Central memory CD8-positive, alpha-beta T cell (primary cell): ENCODE measurements at places on chromosomes 3 and 15.

- no peak for DNase-seq
Measured at GRCh38 chr15:39230205-39230907, 350.5 kb upstream of the THBS1 start.

DNA sequence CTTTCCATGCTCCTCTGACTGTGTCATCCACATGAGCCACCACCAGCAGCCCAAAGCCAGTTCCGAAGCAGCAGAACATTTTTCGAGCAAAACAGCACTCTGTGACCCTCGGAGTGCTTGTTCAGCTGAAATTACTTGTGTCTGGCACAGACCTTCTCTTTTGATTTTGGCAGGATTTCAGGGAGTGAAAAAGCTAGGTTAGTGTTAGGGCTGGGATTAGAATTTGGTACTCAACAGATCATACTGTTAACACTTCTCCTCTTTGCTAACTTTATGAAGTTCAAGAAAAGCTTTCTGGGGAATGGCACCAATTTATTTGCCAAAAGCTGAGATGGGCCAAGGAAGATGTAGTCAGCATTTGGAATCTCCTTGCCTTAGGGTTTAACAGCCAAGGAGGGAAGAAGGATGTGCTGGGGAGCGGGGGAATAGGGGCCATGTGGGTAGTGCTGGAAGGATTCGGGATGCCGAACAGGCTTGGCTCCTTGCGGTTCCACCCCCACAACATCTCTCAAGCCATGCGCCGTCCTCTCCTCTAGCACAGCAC is 55.1 kb upstream of the TRA2B start:
- no peak for DNase-seq

- no peak for DNase-seq
Measured at GRCh38 chr3:20558161-20558560, 372.2 kb upstream of the SGO1 start.

DNA sequence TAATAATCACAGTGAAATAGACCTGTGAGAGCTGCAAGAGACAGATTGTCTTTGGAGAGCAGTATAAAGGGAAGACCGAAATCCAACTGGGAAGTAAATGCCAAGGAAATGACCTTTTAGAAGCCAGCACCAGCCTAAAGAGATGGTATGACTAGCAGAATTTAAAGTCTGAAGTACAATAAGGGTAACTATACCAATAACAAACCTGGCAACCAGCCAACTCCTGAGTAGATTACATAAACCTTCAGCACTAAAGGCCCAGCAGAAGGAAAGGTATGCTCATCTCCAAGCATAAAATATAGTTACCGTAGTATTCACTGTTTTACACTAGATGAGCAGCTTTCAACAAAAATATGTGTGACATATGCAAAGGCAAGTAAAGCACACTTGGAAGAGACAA is 155.1 kb upstream of the SATB1 start:
- no peak for DNase-seq

DNA sequence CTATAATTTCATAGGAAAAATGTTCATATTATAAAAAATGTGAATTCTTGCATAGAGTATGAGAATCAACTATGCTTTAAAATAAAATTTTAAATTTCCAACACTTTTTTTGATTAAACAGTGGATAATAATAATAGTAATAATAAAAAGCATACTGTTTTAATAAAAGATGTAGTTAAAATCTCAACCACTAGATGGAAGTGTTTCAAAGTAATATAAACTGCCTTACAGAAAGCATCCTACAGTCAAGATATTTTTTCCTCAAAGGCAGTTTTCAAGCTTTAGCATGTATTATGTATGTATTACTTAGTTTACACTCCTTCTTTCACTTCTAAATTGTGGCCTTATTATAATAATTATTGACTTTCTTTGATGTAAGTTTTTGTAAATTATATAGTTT is 217.5 kb downstream of the CHL1 start:
- DNase-seq: no peak

DNA sequence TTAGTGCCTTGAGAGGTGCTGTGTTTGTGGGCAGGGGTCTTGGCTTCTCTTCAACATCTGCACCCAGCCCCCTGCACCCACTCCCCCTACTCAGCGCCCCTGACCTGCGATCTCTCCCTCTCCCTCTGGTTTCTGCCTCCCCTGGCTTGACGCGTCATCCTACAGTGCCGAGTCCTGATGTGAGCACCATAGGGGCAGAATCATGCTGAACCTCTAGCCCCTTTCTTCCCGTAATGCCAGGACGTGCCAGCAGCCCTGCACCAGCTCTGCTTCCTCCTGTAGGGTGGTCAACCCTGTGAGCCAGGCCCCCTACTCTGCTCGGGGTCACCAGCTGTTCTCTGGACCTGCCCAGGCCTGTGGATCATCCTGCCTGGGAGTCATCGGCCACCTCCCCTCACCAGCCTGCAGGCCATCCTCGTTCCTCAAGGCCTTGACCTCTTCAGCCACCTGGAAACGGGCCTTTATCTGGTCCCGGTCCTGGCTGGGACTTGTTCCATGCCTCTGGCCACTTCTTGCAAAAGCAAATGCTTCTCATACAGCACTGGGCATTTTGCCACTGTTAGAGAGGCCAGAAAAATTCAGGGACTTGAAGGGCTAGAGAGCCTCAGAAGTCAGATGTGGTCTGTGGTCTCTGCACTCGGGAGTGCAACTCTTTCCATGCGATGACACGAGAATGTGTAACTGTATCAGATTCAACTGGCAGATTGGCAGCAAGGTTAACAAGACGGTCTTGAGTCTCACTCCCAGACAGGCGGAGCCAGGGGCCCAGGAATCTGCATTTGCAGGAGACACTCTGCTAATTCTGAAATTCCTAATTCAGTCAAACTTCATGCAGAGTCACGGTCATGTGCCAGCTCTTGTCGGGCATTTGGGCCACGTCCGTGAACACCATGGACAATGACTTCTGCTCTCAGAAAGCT is 16.7 kb upstream of the KLF15 start:
- DNase-seq: no peak
